Left ventricle myocardium superior (tissue), 1 donor: ENCODE measurements at places on chromosomes 3 and 15.

- no peak for DNase-seq
Measured at GRCh38 chr3:40850861-40851260, 326.1 kb downstream of the ZNF621 start.

- DNase-seq, result no peak
Measured at GRCh38 chr3:133983576-133984560, 45.9 kb downstream of the SLCO2A1 start.

- no peak for DNase-seq
Measured at GRCh38 chr3:145906301-145906700, 254.7 kb downstream of the PLOD2 start.

- DNase-seq, result no peak
Measured at GRCh38 chr3:83928391-83928790, 1030.4 kb upstream of the CADM2 start.

DNA sequence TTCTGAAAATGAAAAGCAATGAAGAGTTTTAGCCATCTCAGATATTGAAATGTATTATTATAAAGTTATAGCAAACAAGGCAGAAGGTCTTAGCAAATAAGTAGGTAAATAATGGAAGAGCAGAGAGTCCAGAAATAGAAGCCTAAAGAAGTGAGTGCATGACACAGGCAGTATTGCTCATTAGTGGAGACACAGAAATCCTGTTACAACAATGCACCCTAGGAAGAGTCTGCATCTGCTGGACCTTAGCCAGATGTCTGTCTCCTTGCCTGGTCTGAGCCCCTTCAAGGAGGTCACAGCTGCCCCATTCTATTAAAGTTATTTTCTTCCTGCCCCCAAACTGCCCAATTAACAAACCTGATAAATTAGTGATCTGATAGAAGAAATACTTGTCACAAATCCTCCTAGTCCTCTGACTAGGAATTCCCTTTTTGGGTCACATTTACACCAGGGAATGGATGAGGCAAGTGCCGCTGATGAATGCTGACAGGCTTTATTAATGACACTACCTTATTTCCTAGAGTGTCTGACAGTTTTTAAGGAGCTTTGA, 51.9 kb downstream of the HOMER2 start:
- DNase-seq, result no peak
